ENCODE measurements at places on chromosomes 7 and 10. TPM values are rescaled to one million over a fixed set of nuclear protein-coding genes. Genes with fewer than 3 reads are reported as not detected.

HNRNPF gene
- total RNA-seq = 397 TPM

DNA sequence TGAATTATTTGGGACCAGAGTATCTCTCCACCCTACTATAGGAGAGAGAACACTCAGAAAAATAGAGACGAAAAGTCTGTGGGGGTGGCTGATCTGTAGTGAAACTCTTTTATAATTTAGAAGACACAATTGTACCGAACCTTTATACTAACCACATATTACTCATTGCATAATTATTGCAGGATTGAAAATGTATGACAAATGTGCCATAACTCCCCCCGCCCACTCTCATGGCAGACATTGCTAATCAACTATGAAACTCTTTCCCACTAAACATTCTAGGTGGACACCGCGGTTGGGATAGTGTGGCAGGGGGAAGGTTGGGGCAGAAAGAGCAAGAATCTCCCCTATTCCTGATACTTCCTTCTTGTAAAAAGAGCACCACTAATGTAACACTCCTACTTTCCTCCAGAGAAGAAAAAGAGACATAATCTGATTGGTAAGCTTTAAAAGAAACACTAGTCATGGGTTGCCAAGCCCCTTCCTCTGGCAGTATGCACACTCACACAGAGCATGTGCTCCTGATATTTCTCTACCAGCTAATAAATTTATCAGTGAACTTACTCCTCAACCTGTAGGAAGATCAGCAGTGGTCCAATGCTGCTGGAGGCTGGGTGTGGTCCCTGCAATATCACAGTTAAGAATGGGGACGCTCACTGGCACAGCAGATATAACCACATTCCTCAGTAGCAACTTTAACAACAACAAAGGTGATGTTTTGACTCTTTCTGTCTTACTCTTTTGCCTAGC, 18.7 kb upstream of the ARID5B start:
- no peak for DNase-seq

- no peak for DNase-seq
These were observed 2.8 kb upstream of the R3HCC1L start for GRCh38 chr10:98131619-98132018.

DNA sequence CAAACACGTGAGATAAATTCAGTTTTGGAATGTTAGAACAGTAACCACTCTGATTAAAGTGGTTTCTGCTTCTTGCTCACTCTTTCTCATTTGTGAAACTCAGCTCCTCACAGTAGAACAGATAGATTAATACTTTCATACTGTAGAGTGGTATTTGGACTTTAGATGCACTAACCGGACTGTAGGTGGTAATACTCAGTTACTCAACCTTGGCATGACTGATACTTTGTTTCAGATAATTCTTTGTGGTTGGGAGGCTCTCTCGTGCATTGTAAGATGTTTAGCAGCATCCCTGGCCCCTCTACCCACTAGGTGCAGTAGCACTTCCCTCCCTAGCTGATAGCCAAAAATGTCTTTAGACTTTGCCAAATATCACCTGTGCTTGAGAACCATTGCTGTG, 37.6 kb downstream of the MCU start:
- DNase-seq = no peak

- no peak for DNase-seq
These were observed 13.1 kb upstream of the LRMDA start for GRCh38 chr10:75418293-75418692.

DNA sequence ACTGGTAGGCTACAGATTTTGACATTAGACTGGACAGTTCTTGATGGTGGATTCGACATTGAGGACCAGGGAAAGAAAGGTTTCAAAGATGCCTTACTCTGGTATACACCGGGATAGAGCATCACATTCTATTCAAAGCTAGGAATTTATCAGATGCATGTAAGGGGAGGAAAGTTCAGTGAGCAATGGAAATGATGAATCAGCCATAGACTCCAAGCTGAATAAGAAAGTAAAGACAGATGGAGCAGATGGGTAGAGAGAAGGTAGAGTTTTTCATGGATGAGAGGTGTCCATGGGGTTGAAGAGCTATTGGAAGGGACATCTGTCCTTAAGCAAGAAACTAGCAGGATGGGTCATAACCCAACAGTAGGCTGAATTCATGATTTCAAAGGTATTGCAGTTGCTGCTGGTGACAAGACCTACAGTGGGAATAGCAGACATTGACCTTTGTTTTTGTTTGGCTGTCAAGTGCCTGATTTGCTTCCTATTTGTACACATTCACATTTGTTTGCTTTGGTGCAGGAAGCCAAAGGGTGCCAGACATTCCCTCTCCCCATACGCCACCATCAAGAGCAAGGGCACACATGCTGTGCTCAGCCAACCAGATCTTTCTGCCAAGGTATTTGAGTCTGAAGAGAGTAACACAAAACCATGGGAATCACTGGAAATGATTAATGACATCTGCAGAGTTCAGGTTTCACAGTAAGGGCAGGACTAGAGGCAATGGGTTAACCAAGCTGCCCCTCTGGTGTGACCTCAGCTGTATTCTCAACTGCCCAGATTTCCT, 8.6 kb upstream of the CACUL1 start:
- no peak for DNase-seq

- DNase-seq = no peak
These were observed 35.8 kb downstream of the RBM17 start for GRCh38 chr10:6124666-6125065.

EMX2 gene
- total RNA-seq = not detected

- no peak for DNase-seq
These were observed 244.2 kb downstream of the CELF2 start for GRCh38 chr10:11261687-11262493.

DNA sequence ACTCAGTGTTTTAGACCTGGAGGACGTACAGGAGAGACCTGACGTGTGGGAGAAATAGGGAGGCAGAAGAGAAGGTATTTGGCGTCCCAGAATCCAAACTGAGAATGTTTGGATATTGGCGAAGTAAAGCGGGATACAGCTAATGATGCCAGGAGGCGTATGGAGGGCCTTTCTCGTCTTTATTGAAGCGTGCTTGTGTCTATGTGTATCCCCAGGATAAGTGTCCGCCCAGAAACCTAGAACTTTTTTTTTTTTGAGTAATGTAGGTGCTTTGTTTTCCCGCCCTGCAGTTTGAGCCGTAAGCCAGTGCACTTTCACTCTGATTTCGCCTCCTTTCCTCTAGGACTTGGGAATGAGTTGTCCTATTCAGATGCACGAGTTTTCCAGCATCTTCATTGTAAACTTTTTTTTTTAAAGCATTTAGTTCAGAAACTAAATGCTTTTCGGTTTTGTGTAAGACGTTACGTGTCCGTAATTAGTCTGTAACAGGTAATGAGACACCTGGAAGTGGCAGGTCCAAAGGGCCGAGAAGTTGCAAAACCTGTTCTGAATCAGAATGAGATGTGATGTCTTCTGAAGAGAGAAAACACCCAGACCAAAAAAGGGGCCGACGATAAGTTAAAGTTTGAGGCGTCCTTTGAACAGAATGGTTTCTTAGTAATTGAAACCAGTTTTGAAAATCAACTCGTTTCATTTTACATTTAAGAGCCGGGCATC, 746 bp downstream of the ARL5B start:
- no peak for DNase-seq

NAT16 gene
- 0.84 TPM for total RNA-seq

DNA sequence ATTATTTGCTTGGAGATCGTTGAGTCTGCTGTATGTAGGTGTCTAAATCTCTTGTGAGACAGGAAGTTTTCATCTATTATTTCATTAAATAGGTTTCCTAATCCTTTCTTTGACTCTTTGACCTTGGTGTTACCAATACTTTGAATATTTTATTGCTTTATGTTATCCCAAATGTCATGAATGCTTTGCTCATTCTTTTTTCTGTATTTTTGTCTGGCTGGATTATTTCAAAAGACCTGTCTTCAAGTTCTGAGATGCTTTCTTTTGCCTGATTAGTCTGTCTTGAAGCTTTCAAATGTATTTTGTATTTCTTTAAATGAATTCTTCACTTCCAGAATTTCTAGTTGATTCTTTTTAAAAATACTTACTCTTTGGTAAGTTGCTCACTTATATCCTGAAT, 27.3 kb downstream of the UBE3C start:
- no peak for DNase-seq

- no peak for DNase-seq
These were observed 38.5 kb downstream of the ERCC6 start for GRCh38 chr10:49500412-49500811.

DNA sequence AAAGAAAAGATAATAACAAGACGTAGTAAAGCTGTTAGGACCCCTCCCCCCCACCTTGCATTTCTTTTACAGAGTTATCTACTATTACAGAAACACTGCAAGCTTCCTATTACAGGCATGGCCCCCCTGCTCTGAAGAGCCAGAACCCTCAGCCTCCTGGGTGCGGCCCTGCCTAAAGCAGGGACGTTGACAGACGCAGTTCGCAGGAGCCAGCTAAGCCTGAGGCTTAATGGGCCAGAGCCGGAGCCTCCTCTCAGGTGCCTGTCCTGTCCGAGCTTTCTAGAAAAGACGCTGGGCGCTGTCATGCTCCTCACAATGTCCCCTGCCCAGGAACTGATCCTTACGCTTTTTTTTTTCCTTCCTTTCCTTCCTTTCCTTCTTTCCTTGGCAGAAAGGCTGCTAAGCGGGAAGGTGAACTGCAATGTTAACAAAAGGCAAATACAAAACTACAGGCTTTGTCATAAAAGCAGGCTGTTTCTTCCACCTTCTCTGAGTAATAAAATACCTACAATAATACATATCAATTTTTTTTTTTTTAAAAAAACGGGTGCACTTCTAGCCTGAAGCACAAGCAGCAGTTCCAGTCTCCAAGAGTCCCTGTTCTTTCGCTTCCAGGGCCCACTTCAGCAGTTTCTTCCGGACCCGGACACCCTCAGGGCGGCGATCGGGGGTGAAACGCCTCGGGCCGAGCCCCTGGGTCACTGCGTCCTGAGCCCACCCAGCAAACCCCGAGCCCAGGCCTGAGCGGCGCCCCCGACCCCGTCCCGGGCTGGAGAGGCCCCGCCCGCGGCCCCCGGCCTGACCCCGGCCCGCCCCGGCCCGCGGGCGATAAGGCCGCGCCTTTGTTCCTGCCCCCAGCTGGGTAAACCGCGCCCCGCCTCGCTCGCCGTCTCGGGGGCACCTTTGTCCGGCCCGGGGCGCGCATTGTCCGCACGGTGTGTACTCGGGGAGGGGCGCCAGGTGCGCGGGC, 11.2 kb downstream of the MNX1 start:
- DNase-seq = peak; percentile 70

- no peak for DNase-seq
These were observed 35.9 kb downstream of the IL6 start for GRCh38 chr7:22762866-22763265.

DNA sequence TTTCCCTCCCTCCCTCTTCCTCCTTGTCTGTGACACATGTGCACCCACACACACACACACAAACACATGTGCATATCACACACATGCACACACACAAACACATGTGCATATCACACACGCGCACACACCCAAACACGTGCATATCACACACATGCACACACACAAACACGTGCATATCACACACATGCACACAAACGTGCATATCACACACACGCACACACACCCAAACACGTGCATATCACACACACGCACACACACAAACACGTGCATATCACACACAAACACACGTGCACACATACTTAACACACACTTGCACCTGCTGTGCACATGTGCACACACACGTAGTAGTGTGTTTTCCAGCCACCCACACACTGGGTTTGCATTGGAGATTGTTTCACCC, 29.4 kb upstream of the KNDC1 start:
- DNase-seq = no peak

SPAM1 gene
- total RNA-seq = not detected

DNA sequence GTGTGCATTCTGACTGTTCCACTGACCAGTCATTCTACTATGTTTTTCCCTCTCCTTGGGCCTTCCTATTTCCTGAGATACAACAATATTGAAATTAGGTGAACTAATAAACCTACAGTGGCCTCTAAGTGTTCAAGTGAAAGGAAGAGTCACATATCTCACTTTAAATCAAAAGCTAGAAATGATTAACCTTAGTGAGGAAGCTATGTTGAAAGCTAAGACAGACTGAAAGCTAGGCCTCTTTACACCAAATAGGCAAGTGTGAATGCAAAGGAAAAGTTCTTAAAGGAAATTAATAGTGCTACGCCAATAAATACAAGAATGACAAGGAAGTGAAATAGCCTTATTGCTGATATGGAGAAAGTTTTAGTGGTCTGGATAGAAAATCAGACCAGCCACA, 5.7 kb upstream of the DYNC1I1 start:
- DNase-seq = no peak

DNA sequence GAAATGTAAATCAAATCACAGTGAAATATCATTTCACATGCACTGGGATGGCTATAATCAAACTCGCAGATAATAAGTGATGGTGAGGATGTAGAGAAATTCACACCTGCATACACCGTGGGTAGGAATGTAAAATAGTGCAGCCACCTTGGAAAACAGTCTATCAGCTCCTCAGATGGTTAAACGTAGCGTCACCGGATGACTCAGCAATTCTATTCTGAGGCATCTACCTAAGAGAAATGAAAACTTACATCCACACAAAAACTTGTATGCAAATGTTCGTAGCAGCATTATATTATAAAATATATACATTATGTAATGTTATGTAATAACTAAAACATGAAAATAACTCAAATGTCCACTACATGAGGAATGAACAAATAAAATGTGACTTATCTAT, 38.9 kb downstream of the SH3PXD2A start:
- DNase-seq = no peak

- DNase-seq = no peak
These were observed 37.2 kb downstream of the EXOC4 start for GRCh38 chr7:133290041-133290440.

HOXA9 gene
- not detected for total RNA-seq

TWIST1 gene
- 0.31 TPM for total RNA-seq
